ENCODE measurements at places on chromosomes 3 and 15.

GRCh38 chr15:62666046-62666445 is 376.5 kb upstream of the TPM1 start:
- DNase-seq: no peak

GRCh38 chr3:169952045-169952444 is 14.6 kb upstream of the SEC62 start:
- peak; percentile 87 for DNase-seq

DNA sequence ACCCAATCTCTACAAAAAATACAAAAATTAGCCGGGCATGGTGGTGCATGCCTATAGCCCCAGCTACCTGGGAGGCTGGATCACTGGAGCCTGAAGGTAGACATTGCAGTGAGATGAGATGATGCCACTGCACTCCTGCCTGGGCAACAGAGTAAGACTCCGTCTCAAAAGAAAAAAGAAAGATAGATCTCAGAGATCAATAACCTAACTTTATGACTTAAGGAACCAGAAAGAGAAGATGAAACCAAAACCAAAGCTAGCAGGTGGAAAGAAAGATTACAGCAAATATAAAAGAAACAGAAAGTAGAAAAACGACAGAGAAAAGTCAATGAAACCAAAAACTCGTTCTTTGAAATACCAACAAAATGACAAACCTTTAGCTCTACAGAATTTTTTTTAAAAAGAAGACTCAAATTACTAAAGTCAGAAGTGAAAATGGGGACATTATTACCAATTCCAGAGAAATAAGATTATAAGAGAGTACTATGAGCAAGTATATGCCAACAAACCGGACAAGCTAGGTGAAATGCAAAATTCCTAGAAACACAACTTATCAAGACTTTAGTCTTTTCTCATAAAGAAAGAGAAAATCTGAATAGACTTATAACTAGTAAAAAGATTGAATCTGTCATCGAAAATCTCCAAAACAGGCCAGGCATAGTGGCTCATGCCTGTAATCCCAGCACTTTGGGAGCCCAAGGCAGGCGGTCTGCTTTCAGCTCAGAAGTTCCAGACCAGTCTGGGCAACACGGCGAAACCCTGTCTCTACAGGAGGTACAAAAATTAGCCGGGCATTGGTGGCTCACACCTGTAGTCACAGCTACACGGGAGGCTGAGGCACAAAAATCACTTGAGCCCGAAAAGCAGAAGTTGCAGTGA is 35.0 kb downstream of the ACAP2 start:
- peak; percentile 10 for DNase-seq

- DNase-seq: no peak
These were observed 219.4 kb upstream of the GBE1 start for GRCh38 chr3:81980596-81981494.

GRCh38 chr3:23704298-23704697 is 101.5 kb upstream of the UBE2E1 start:
- DNase-seq: no peak

- no peak for DNase-seq
These were observed 38.6 kb upstream of the SETD2 start for GRCh38 chr3:47202542-47202941.

DNA sequence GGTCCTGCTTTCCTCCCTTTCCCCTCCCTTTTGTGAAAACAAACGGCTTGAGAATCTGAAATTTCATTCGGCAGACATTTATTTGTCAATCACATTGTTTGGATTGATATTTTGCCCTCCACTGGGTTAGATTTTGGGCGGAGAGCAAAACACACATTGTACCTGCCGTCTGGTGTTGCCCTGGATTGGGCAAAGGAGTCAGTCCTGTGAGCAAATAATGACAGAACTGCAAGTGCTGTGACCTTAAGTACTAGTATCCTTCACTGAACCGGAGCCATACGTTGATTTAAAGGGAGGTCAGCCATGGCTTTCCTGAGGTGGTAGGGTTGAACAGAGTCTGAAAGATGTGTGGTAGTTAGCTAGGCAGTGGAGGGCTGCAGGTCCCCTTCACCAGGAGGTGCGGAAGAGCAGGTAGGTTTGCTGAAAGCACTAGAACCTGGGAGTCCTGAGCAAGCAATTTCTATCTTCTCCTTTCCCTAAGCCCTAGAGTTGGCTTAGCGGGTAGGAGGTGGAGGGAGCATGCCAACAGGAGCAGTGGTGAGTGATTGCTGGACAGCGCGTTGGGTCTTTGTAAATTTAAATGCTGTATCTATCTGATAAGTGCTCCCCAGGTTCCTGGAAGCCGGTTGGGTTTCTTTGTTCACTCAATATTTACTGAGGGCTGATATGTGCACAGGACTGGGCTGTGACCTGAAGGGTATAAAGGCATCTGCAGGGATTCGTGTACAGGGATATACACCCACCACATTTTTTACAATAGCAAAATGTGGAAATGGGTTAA is 2.0 kb downstream of the PDIA5 start:
- DNase-seq: no peak

- no peak for DNase-seq
These were observed 80.2 kb downstream of the TNIK start for GRCh38 chr3:171379961-171380483.

- DNase-seq: peak; percentile 61
These were observed 23.5 kb downstream of the MAGEF1 start for GRCh38 chr3:184688251-184688881.

DNA sequence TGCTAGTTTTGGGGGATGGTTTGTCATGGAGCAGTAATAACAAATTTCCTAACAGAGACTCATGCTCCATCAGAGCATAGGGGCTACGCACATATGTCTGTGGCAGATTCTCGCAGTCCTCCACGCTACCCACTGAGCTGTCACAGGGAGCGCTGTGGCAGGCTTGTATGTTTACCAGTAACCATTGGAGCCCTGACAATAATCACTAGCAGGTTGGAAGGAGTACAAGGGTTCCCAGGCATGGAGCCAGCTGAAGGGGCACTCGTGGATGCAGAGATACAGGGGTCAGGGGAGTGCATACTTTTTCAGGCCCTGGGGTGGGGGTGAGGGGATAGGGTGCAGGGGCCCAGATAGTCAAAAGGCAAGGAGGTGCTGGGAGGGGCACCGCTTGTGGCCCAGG is 7.9 kb upstream of the GP9 start:
- DNase-seq: no peak

GRCh38 chr15:78807359-78807758 is 3.9 kb downstream of the ADAMTS7 start:
- DNase-seq: no peak

DNA sequence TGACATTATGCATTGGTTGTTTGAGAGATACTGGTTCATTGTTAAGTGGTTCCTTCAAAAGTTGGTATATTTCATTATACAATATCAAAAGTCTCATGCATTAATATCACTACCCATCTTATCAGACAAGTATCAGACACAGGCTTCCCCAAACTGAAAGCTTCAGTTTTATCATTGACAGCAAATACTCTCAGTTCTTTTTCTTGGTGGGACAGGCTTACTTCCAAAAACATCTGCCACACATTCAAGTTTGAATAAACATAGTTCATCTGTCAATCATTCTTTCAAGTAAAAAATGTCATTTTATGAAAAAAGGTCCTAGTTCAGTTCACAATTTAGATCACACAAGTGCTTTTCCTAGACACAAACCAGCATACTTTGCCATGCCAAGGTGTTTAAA is 280.0 kb upstream of the TRIM42 start:
- DNase-seq: no peak

DNA sequence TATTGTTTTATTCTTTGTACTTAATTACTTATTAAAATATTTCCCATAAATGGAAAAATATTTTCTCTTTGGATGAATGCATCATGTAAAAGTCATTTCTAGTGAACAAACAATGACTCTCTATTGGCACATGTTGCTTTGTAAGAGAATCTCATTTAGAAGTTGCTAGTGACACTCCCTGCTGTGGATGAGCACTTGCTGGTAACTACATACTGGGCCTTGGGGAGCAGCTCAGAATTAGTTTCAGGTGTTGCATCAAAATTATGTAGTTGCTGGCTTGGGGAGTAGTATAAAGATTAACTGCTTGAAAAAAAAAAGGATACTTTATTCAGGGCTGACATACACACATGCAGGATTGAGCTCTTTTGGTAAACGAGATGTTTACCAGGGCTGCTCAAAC is 80.3 kb upstream of the KCNAB1 start:
- DNase-seq: no peak

- no peak for DNase-seq
These were observed 166.9 kb downstream of the ULK4 start for GRCh38 chr3:41794748-41795589.

GRCh38 chr15:78049691-78050440 is 27.6 kb downstream of the TBC1D2B start:
- peak; percentile 89 for DNase-seq

GRCh38 chr15:34182942-34183341 is 27.0 kb downstream of the KATNBL1 start:
- no peak for DNase-seq

DNA sequence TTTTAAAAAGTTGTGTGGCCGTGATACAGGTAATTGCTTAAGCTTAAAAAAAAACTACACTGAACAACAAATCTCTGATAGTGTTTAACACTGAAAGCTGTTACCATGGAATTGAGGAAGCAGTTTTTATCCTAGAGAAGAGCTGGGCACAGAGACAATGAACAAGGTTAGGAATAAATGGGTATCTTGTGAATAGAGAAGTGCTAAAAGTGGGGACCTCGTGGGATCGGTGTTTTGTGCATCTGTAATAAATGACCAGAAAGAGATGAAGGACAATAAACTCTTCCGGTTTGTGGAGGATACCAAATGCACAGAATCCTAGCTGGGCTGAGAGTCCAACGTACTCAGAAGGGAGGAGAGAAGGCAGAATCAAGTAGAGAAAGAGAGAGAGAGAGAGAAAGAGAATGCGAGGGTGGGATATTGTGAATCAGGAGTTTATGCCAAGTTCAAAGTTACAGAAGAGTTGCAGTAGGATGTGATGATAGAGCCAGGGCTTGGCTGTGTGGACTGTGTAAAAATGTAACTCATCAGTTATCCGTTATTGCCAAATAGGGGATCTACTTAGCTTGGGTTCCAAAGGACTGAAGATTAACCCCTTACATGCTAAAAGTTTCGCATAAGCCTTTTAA is 148.9 kb downstream of the IL20RB start:
- DNase-seq: no peak

DNA sequence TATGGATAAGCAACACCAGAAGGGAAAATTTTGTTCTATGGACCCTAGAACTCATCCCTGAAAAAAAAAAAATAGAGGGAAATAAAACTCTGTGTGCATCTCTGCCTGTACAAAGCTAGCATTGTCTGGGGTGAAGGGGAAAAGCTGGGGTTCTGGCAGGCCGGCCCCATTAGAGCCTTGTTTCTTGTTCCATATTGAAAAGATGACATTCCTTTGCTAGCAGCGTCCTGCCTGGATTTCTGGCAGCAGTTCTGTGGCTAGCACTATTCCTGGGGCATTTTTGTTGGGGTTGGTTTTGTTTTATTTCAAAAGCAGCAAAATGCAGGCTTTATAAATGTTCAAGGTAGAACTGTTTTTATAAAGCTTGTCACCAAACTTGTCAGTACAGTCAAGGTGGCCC is 45.2 kb downstream of the RARB start:
- no peak for DNase-seq

GRCh38 chr3:10648181-10648580 is 142.8 kb upstream of the ATP2B2 start:
- DNase-seq: no peak

- DNase-seq: peak; percentile 61
These were observed 5.9 kb upstream of the EDEM1 start for GRCh38 chr3:5181469-5182141.

DNA sequence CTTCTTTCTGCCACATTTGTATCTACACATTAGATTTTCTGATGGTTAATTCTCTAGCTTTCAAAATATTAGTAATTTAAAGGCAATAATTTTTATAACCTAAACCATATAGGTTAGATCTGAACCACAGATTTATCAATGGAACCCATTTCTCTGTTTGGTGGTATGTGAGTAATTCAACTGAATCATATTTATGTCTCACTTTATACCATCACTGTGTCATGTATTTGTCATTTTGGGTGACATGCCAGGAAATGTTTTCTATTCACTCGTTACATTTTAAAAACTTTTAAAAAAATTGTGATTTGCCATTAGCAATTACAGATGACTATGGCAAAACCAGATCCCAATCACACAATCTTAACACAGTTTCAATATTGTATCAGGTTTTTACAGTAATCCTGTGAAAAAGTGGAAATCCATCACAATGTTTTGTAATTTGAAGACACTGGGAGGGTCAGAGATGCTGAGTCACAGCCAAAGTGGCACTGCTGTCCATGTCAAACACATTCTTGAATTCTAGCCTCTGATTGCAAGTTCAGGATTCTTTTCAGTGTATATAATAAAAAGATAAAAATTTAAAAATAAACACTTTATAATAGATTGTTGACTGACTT is 356.0 kb upstream of the RBMS3 start:
- DNase-seq: no peak
